ENCODE measurements at places on chromosomes 7 and 10.

DNA sequence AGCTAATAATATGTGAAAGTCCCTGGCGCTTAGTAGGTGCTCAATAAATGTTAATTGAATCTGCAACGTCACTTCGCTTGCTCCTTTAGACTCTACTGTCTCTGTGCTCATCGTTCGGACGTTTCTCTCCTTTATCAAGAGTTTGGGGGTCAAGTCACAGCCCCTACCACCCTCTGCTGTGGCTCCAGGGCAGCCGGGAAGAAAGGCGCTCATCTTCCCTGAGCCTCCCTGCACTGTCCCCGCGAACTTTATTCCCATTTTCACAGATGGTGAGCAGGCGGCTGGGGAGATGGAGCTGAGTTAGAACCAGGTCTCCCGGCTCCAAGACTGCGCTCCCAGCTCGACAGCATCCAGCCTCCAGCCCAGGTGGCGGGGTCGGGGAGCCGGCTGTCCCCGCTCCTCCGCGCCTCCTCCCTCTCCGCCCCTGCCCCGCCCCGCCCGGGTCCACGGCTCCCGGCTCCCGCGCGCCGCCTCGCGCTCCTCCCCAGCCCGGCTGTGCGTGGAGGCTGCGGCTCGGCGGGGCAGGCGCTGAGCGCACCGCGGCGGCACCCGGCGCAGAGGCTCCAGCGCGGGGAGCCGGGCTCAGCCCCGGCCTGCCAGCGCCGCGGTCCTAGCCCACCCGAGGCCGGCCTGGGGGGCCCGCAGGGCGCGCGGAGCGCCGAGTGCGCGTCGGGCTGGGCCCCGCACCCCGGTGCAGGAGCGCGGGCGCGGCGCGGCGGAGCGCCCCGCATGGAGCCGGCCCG is at the start of gene CLEC2L:
Gene CLEC2L, plus strand, starts transcription at position 487 of the 743 bp plus-strand sequence. Its CDS starts 243 bp downstream, at position 730.
- no peak for DNase-seq

GRCh38 chr10:63214571-63214970 is 81.4 kb downstream of the NRBF2 start:
- no peak for DNase-seq

- DNase-seq: no peak
These were observed 155.1 kb upstream of the FZD8 start for GRCh38 chr10:35797187-35797586.

DNA sequence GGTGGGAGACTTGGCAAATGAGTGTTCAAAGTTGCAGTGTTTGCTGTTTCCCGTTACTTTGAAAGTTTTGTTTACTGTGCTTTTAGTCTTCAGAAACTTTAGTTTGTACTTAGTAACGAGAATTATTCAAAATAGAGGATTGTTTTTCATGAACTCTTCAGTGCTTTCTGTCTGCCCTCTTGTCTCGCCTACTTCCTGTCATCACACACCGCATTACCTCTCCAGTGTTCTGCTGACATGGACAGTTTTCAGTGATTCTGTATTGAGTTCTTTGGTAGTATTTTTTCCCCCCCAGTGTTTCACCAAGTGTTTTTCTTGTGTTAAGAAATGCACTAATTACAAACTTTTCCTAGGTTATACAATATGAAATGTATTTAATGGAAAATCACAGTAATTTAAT is 207.0 kb downstream of the MLLT10 start:
- no peak for DNase-seq

DNA sequence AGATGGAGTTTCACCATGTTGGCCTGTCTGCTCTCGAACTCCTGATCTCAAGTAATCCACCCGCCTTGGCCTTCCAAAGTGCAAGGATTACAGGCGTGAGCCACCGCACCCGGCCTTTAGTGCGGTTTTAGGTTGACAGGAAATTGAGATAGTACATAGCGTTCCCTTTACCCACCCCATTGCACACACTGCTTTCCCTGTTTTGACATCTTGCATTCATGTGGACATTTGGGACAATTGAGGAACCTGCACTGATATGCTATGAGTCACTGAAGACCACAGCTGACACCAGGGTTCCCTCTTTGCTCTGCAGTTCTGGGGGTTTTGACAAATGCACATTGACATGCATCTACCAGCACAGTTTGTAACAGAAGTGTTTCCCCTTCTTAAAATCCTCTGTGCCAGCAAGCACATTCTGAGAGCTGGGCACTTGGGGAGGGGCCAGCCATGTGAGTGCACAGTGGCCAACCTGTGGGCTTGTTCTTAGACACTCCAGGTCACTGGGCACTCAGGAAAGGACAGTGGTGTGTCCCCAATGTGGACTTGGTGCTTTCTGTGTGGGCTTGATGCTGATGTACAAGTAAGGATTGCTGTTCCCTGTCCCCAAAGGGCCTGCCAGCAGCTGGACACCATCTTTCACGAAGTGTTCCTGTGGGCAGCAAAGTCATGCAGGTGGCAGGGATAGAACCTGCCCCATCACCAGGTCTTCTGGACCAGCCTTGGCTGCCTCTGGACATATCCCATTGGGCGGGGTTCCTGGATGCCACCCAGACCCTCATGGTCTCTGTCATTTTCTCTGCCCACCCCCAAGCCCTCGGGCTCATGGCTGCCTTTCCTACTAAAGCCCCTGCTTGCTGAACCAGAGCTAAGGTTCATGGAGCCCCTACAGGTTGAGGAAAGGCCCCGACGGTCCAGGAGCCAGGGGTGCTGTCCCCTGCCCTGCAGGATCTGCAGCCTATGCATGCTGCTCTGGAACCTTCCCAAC is 579.8 kb downstream of the GLRX3 start:
- no peak for DNase-seq

DNA sequence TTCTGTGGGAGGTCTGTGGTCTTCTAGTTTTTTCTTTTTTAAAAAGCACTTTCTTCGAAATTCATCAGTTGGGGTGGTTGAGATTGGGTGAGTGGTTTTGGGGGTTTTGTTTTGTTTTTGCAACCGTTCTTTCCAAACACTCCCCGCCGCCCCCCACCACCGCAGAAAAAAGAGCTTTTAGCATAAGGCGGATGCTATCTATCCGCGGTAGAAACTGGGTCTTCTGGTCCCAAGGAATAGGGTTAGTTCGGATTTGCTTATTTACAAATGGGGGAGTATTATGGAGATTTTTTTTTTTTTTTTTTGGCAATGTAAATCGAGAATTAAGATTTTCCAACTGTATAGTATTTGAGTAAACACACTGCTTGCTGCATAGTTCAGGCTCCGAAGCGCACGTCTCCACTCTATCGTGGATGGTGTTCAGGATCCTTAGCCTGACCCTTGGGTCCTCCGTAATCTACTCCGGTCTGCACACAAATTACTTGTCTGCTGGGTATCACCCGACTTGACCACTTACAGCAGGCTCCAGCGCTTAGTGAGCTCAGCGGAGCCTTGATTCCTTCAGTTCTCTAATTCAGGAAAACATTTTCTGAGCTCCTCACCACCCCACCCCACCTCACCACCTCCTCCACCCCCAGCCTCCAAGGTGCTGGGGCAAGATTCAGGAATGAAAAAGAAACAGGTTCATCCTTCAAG is 757 bp upstream of the NRCAM start:
- DNase-seq: peak; percentile 42

DNA sequence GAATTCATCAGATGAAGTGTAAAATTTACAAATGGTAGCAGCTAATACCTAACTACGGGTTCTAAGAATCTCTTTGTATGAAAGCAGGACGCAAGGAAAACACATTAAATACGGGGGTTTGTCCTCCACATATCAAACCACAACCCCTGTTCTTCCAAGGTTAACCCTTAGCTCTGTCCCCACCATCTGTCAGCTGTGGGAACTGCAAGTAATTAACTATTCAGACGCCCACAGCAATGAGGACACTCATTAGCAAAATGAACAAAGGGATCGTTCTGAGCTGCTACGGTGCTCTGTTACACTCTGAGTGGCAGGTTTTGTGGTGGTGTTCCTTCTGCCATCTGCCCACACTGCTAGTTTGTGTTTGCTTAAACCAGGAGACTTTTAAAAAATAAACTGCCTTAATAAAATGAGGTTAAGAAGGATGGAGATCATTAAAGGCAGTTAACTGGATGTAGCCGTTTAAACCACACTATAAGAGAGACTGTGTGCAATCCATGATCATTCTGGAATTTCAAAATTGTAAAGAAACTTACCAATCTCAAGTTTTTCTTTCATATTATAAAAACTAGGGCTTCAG is 51.4 kb downstream of the C10orf67 start:
- DNase-seq: no peak

- no peak for DNase-seq
These were observed 25.6 kb downstream of the TM9SF3 start for GRCh38 chr10:96560966-96561887.

GRCh38 chr10:132649651-132650360 is 112.2 kb downstream of the INPP5A start:
- DNase-seq: no peak

DNA sequence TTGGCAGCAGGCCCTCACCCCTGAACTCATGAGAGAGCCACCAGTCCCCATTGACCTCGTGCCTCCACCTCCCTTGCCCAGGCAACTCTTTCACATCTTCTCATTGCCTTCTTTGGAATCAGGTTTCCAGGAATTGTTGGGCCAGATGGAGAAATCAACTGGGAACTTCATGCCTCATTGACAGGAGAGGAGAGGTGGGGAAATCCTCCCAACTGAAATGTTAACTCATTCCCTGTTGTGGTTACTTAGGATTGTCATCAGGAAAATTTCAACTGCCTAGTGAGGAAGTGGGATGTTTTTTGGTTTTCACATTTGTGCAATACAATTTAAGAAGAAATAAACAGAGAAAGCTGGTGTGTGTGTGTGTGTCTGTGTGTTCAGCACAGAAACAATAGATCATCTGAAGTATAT is 106.6 kb upstream of the INHBA start:
- no peak for DNase-seq

DNA sequence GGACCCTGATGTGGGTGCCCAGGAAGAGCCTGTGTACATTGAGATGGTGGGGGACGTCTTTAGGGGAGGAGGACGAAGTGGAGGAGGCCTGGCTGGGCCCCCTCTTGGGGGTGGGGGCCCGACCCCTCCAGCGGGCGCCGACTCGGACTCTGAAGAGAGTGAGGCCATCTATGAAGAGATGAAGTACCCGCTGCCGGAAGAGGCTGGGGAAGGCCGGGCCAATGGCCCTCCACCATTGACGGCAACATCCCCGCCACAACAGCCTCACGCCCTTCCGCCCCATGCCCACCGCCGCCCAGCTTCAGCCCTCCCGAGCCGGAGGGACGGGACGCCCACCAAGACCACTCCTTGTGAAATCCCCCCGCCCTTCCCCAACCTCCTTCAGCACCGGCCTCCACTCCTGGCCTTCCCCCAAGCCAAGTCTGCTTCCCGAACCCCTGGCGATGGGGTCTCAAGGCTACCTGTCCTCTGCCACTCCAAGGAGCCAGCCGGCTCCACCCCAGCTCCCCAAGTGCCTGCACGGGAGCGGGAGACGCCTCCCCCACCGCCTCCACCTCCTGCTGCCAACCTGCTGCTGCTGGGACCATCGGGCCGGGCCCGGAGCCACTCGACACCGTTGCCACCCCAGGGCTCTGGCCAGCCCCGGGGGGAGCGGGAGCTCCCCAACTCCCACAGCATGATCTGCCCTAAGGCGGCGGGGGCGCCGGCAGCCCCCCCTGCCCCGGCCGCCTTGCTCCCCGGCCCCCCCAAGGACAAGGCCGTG is 4.8 kb downstream of the NYAP1 start:
- DNase-seq: no peak

DNA sequence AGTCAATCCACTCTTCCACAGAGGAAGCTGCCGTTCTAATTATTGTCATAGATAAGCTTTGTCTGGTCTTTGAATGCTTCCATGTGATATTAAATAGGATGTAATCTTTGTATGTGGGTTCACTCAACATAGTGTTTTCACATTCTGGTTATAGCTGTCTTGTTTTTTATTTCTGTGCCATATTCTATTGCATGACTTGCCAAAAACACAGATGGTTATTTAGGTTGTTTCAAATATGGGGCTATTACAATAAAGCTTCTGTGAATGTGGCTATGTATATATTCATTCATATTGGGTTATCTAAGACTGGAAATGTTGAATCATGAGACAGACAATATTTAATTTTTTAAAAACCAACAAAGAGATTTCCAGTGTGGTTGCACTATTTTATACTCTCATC is 1109.3 kb upstream of the LRRTM3 start:
- no peak for DNase-seq

DNA sequence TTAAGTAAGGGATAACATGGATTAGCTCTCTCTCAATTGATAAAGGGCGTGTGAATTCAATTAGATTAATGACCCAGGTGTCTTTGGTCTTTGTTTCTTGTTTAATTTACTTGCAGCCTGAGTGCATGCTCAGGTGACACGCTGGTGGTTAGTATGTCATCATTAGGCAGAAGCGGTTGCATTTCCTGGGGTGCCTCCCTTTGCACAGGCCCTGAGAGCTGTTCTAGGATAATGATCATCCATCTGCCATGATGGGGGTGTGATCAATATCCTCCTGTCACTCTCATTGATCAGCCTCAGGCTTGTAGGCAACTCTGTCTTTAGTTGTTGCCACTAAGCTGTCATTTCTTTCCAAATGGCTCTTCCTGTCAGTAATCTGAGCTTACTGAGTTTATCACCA is 99.6 kb upstream of the NPS start:
- DNase-seq: no peak

DNA sequence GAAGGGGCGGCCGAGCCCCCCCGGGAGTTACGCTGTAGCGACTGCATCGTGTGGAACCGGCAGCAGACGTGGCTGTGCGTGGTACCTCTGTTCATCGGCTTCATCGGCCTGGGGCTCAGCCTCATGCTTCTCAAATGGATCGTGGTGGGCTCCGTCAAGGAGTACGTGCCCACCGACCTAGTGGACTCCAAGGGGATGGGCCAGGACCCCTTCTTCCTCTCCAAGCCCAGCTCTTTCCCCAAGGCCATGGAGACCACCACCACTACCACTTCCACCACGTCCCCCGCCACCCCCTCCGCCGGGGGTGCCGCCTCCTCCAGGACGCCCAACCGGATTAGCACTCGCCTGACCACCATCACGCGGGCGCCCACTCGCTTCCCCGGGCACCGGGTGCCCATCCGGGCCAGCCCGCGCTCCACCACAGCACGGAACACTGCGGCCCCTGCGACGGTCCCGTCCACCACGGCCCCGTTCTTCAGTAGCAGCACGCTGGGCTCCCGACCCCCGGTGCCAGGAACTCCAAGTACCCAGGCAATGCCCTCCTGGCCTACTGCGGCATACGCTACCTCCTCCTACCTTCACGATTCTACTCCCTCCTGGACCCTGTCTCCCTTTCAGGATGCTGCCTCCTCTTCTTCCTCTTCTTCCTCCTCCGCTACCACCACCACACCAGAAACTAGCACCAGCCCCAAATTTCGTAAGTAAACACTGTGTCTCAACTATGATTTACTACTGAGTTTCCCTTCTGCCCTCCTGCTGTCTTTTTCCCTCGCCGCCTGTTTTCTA is 666 bp downstream of the NRG3 start:
- DNase-seq: no peak

DNA sequence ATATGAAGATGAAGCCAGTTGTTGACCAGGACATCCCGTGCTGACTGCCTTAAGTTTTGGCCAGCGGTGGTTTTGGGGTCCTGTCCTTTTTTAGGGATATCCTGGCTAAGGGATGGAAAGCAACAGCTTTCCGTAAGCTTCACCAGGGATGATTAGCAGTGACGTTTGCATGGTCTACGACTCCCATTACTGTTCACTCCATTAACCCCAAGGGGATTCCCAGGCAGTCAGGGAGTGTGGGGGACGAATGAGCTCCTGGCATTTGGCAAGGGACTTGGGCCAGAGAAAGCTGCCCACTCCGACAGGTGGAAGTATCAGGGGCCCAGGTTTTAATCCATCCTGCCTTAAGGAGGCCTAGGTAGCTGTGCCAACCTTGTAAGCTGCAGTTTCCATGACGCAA is 66.8 kb downstream of the ITGB1 start:
- no peak for DNase-seq
